NCI-H146 (cell line): ENCODE measurements at places on chromosomes 12 and 14.

GRCh38 chr14:61154641-61155040, 126.5 kb downstream of the TMEM30B start:
- peak; percentile 24 for DNase-seq

DNA sequence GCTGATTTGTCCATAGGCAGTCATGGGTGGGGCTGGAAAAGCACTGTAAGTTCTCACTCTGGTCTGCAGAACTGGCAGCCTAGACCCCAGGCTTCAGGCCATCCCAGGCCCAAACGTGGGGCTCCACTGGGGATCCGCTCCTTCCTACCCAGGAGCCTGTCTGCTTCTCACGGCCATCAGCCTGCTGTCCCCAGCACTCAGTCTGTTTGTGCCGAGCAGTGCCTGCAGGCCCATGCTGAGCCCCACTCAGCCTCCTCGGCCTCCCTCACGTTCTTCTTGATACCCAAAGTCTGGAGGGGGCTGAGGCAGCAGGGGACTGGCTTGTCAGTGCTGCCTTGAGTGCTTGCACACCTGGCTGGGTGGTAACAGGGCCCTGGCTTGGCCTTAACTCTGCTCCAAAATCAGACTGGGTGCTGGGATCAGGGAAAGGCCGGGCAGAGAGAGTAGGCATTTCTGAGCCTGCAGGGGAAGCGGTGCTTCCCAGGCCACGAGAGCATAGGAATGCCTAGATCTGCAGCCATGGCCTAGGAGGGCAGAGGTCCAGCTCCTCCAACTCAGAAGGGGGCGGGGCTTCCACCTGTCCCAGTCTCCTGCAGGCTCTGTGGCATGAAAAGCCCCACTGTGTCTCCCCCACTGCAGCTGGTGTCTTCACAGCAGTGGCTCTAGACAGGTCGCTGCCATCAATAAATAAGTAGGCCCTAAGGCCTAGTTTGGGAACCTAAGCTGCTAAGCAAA, 772.4 kb upstream of the FBXO33 start:
- no peak for DNase-seq

GRCh38 chr14:68527329-68527851, 265.5 kb downstream of the ZFP36L1 start:
- no peak for DNase-seq

GRCh38 chr14:96096639-96097610, 57.8 kb downstream of the C14orf132 start:
- no peak for DNase-seq

DNA sequence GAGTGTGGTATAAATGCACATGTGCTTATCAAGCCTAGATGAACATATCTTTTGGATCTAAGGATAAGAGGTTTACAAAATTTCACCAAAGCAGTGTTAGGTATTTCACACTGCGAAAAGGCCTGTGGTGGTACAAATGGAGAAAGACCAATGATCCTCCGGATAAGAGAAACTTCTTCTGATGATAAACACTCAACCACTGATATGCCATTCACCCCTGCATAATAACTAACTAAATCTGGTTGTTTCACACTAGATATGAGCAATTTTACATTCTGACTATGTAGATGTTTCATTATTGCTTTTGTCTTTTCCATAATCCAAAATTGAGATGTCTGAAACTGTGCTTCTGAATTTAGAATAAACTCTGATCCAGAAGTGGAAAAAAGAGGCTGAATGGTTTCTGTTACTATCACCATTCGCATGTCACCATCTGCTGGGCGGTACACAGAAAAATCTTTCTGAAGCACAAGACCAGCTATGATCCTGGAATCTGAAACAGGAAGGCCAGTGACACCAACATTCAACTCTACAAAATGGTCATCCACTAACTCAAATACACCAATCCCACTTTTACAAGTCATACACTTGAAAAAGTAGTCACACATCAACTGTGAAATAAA, 1.3 kb downstream of the BBS10 start:
- DNase-seq: peak; percentile 8

DNA sequence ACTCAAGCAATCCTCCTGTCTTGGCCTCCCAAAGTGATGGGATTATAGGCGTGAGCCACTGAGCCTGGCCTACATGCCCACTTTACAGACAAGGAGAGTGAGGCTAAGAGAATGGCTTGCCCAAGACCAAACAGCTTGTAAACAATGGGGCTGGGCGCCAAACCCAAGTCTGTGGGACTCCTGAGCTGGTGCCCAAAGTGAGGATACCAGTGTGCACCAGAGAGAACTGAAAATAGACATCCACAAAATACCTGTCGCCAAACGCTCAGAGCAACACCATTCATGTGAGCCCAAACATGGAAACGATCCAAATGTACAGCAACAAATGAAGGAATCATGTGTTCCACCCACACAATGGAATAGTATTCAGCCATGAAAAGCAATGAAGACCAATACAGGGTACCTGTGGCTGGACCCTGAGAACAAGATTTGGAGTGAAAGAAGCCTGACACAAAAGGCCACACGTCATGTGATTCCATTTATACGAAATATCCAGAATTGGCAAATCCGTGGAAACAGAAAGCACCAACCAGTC, 38.2 kb downstream of the CCNK start:
- DNase-seq: no peak

GRCh38 chr12:7542813-7543212, 39.2 kb upstream of the CD163 start:
- DNase-seq: no peak

- no peak for DNase-seq
Measured at GRCh38 chr14:34496679-34497513, 34.9 kb upstream of the SPTSSA start.

- DNase-seq: no peak
Measured at GRCh38 chr12:132262256-132263060, 66.9 kb downstream of the GALNT9 start.

GRCh38 chr14:67343601-67344230, 15.9 kb downstream of the ATP6V1D start:
- DNase-seq: no peak

DNA sequence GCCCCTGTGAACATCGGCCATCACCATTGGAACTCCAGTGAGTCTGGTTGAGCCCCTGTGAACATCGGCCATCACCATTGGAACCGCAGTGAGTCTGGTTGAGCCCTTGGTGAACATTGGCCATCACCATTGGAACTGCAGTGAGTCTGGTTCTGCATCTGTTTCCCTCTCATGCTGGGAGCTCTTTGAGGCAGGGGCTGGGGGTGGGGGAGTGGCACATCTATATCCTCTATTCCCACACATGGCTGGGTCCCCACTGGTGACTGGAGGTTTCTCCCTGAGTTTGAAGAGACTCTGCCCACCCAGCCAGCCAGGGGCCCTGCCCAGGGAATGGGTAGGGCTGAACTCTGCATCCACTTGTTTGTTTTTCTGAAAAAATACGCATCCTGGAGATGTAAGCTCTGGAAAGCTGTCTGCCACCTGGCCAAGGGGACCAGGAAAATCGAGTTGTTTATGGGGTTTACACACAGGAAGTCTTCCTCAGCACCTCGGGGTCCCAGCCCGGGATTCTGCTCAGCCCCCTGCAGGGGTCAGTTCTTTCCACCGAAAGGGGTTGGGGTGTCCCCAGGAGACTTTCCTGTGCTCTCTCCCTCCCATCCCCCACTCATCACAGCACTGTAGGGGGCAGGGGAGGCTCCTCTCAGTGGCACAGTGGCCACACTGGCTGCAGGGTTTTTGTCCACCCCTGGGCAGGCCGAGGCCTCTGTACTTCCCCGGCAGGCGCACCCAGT, 170.5 kb upstream of the GSC start:
- DNase-seq: no peak

- no peak for DNase-seq
Measured at GRCh38 chr12:11830307-11830801, 180.9 kb downstream of the ETV6 start.

DNA sequence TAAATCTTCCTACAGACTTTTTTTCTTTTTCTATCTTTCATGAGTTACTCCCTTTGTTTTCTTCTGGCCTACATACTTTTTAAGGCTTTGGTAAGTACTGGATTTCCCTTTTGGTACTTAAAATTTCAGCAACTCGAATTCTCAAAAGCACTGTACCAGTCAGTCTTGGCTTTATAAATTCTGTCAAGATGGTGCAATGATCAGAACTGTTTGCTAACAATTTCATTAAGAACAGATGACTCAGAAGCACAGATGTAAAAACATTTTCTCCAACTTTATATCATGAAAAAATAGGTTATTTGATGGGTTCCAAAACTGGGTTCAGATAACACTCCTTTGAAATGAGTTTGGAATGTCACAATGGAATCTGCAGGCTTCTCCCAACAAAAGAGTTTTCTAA, 1961.8 kb upstream of the FLRT2 start:
- no peak for DNase-seq

GRCh38 chr12:507391-507796, 47.7 kb downstream of the B4GALNT3 start:
- DNase-seq: no peak
